ENCODE measurements at places on chromosomes 16 and 17.

DNA sequence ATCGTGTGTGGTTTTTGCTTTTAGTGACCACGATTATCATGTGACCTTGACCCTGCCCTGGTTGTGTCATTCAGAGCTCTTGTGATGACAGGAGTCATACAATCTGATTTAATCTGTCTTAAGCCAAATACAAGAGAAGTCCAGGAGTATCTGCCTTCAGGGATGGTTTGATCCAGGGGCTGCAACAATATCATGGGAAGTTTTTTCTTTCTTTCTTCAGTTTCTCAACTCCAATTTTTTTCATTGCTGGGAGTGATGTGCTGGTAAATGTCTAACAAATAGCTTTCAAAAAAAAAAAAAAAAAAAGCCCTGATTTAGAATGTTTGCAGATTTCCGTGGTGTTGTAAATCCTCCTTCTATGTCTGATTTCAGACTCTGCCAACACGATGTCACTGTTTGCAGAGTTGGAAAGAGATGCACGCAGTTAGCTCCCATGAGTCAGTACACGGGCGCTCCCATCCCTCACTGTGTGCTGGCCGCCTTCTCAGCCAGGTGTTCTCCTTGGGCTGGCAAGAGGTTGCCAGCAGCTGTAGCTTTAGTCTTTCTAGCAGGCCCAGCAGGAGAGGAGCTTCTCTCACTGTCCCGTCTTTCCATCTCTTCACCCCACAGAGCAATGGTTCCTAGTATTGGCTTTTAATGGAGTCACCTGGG, 229.7 kb downstream of the SNX29 start:
- no peak for DNase-seq

DNA sequence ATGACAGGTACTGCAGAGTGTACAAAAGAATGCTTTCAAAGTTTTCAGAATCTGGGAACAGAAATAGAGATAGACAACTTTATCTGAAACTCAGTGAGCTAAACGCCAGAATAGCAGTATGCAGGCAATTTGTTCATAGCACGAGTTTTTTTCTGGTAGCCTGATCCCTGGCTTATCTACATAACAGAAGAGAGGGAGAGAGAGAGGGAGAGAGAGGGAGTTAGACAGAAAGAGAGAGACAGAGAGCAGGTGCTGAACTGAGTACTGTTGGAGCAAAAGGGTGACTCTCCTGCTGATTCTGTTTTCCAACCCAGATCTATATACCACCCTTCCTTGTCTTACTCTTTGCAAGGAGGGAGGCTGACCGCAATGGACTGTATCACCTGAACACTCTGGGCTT, 388.0 kb upstream of the CA10 start:
- DNase-seq, result no peak

- DNase-seq, result no peak
Observed at GRCh38 chr17:67557052-67557845, 160.5 kb upstream of the NOL11 start.

DNA sequence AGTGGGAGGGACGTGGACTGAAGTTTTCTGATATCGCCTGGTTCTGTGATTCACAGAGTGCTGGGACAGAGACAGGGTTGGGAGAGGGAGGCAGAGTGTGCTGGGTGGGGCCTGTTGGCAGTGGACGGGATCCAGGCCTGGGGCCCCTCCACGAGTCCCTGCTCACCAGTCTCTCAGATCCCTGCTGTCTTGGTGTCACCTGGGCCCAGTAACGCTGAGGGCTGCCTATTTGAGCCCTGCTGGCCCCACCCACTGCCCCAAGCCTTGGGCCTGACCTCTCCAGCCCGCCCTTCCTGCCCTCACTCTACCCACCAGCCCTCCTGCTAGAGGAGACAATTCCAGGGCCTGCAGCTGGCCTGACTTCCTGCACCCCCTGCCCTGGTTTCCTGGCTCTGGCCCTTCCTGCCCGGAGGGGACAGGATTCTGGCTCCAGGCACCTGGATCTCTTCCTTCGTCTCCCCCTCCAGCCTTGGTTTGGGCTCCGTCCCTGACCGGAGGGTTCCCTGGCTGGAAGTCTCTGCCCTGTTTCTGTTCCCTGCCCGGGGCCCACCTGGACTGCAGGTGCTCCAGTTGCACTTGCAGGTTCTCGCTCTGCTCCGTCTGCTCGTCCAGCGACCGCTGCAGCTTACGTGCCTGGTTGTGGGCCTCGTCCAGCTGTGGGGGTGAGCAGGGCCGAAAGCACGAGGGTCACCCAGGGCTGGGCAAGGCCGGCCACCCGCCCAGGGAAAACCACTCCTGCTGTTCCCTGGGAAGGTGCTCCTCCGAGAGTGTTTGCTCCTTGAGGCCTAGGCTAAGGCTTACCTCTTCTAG, 21.4 kb downstream of the CCDC102A start:
- no peak for DNase-seq

- DNase-seq, result no peak
Observed at GRCh38 chr16:62208934-62209333, 172.7 kb upstream of the CDH8 start.

GRCh38 chr16:794853-795466, 5.6 kb downstream of the GNG13 start:
- DNase-seq, result no peak

DNA sequence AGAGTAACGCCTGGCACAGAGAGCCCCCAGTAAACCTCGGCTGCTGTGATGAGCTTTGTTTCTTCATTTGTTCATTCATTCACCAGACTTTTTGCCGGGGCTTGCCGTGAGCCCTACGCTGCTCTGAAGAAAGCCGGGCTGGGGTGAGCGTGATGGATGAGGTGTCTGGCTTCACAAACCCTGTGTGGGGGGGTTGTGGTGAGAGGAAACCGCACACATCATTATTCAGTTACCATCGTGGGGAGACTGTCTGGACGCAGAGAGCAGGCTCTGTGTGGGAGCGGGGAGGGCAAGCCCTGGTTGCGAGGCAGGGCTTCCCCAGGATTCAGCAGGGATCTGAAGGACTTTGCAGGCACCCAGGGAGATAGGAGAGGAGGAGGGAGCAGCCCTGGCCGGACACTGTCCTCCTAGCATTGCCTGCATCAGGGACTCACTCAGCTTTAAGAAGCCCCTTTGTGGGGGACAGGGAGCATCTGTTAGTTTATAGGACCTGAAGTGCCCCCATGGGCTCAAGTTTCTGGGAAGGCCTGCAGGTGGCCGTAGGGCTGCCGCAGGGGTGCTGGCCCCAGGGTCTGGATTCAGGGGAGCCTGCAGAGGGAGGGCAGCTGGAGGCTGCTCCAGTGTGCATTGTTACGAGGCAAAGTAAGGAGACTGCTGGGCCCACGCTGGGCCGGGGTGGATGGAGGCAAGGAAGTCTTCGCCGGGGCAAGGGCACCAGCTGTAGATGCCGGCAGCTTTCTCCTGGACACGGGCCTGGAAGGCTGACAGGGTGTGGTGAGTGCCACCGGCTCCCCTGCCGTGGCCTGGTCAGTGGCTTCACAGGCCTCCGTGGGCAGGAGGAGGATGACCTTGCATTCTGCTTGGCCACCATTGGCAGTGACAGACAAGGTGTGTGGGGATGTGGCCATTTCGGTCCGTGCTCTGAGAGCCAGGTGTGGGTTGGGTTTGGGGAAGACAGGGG, 334.5 kb downstream of the SEC14L1 start:
- no peak for DNase-seq

DNA sequence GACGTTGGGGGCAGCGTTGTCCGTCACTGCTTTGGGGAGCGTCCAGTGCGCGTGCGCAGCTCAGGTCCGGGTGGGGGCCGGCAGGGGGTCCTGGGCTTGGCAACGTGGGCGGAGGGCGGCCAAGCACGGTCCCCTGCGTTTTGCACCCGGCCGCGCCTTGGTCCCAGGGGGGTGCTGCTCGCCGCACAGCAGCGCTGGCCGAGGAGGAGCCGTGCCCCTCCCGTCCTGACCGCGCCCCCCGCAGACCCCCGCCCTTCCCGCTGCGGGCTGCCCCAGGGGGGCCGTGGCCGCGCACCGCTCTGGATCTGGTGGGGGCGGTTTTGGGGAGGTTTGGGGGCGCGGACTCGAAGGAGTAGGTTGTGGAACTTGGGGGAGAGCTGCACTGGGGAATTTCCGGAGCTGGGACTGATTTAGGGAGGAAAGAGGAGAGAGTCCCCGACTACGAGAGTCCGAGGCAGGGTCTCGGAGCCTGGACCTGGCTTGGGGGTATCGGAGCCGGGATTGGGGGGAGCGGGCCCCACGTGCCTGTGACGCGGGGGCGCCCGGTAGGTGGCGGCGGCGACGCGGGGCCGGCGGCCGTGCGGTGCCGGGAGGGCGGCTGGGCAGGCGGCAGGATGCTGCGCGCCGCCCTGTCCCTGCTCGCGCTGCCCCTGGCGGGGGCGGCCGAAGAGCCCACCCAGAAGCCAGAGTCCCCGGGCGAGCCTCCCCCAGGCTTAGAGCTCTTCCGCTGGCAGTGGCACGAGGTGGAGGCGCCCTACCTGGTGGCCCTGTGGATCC, at the start of gene SLC9A5:
Gene SLC9A5, plus strand, starts transcription at position 579 of the 777 bp plus-strand sequence. Its CDS starts 36 bp downstream, at position 615.
- no peak for DNase-seq

- no peak for DNase-seq
Observed at GRCh38 chr16:1366712-1367299, 15.1 kb downstream of the GNPTG start.

DNA sequence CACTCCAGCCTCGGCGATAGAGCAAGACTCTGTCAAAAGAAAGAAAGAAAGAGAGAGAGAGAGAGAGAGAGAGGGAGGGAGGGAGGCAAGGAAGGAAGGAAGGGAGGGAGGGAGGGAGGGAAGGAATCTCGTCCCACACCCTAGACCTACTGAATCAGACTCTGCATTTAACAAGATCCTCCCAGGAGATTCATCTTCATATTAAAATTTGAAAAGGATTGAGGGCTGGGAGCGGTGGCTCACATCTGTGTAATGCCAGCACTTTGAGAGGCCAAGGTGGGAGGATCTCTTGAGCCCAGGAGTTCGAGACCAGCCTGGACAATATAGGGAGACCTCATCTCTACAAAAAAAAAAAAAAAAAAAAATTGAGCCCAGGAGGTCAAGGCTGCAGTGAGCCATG, 33.5 kb upstream of the NUFIP2 start:
- DNase-seq, result no peak

- DNase-seq, result no peak
Observed at GRCh38 chr17:60529806-60530205, 3.8 kb upstream of the APPBP2 start.

GRCh38 chr17:1123921-1124715, 55.7 kb downstream of the ABR start:
- DNase-seq, result no peak

- DNase-seq, result no peak
Observed at GRCh38 chr16:23006380-23006779, 142.9 kb downstream of the USP31 start.

DNA sequence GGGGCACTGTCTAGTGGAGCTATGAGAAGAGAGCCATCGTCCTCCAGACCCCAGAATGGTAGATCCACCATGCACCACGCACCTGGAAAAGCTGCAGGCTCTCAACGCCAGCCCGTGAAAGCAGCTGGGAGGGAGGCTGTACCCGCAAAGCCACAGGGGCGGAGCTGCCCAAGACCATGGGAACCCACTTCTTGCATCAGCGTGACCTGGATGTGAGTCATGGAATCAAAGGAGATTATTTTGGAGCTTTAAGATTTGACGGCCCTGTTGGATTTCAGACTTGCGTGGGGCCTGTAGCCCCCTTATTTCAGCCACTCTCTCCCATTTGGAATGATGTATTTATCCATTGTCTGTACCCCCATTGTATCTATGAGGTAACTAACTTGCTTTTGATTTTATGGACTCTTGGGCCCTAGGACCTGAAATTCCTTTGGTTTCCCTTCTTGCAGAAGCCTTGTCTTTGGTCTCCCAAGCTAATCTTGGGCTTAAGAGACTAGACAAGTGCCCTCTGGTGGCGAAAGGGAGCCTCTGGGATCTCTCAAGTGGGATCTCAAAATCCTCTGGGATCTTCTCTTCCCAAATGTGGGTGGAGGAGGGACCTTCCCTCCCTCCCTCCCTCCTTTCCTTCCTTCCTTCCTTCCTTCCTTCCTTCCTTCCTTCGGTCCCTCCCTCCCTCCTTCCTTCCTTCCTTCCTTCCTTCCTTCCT, 58.2 kb upstream of the HAPSTR1 start:
- DNase-seq, result peak; percentile 38

- DNase-seq, result no peak
Observed at GRCh38 chr17:16491703-16492612, at the start of gene LRRC75A. Gene LRRC75A, minus strand, starts transcription at chr17:16492193. Its CDS starts 203 bp downstream, at chr17:16491990.

- no peak for DNase-seq
Observed at GRCh38 chr16:89549007-89549700, 11.3 kb upstream of the RPL13 start.

DNA sequence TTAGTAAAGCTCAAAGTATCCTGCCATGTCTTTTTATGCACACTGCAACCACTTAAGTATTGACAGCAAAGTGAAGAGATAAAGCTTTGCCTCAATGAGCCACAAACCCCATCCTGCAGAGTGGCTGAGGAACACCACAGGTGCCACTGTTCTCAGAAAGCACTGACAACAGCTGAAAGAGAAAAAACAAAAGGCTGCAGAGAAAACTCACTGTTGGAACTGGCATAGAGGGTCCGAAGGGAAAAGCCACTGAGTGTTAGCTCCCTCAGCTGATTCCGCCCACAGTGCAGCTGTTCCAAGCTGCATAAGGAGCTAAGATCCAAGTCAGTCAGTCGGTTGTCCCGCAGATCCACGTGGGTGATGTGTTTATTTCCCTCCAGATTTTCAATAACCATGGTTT, 48.3 kb downstream of the PHLPP2 start:
- DNase-seq, result peak; percentile 29

DNA sequence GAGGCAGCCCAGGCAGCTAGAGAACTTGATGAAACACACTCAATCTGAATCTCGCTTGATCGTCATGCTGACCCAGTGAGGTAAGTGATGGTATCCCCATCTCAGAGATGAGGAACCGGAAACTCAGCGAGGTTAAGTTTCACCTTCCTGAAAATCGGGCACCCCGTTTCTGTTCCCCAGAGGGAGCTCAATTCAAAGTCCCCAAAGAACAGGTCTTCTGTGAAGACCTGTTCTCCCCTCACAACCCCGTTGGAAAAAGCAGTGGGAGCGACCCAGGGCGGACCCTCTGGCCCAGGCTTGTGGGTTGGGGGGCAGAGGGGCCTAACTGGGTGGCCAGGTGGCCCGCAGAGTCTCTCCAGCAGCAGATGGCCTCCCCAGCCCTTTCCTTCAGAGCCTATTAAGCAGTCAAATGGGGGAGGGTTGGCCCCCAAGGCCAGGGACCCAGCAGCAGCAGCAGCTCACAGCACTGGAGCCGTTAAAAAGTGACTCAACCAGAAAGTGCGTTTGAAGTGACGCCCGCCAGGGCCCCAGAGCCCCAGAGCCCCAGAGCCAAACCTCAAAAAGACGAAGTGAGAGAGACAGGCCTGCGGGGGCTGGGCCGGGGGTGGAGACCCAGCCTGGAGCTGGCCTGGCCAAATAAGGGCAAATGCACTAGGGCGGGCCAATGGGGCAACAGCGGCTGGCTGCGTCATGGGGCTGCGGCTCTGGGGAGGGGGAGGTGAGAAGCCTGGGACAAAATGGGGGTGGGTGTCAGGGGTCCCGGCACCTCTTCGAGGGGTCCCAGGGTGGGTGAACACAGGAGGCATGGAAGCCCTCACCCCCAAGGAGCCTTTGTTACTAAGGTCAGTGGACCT, 9.2 kb upstream of the TSPOAP1 start:
- DNase-seq, result no peak

All from dorsolateral prefrontal cortex (tissue), 122 donors.